Stimulated activated CD4-positive, alpha-beta T cell treated with anti-CD3 and anti-CD28 coated beads, Interleukin-4, amount 100 ng/mL, for 24 hours (primary cell): ENCODE measurements at places on chromosomes 11 and 22.

- no peak for DNase-seq
These were observed 10.1 kb downstream of the AIP start for GRCh38 chr11:67492801-67493547.

GRCh38 chr11:21710809-21711208 is 482.1 kb upstream of the ANO5 start:
- DNase-seq = no peak

- no peak for DNase-seq
These were observed 1077.9 kb downstream of the DLG2 start for GRCh38 chr11:84549217-84549616.

DNA sequence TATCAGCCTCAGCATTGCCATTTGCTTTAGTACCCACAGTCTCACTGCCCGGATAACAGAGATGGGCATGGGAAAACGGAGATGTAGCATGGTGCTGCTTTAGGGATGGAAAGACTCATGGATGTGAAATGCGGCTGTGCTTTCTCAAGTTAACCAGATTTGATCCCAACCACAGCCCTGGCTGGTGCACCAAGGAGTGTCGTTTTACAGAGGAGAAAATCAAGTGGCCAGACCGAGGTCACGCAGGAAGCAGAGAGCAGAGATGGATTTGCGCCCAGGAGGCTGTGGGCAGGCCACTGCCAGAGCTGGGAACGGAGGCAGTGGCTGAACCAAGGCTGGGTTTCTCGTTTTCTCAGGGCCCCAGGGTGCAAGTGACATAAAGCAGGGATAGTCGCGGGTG is 9.0 kb downstream of the MB start:
- no peak for DNase-seq

DNA sequence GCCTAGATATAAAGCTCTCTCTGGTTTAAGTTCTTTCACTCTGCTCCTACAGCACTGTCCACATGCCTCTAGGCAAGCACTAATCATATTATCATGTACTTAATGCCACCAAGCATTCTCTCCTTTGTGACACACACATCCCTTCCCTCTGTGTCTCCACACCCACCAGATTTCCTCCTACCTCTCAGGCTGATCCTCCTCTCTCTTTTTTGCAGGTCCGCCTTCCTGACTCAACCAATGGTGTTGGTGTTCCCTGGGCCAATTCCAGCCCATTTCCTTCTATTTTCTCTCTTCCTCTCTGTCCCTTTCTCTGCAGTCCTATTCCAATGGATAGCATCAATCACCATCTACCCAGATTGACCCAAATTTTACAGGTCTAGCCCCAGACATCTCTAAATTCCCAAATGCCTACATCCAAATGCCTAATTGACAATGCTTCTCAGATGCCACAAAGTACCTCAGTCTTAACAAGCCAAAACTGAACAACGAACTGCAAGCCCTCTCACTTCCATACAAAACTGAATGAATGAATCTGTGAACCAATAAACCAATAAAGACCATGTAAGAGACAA is 504 bp upstream of the ZNF215 start:
- DNase-seq = no peak

DNA sequence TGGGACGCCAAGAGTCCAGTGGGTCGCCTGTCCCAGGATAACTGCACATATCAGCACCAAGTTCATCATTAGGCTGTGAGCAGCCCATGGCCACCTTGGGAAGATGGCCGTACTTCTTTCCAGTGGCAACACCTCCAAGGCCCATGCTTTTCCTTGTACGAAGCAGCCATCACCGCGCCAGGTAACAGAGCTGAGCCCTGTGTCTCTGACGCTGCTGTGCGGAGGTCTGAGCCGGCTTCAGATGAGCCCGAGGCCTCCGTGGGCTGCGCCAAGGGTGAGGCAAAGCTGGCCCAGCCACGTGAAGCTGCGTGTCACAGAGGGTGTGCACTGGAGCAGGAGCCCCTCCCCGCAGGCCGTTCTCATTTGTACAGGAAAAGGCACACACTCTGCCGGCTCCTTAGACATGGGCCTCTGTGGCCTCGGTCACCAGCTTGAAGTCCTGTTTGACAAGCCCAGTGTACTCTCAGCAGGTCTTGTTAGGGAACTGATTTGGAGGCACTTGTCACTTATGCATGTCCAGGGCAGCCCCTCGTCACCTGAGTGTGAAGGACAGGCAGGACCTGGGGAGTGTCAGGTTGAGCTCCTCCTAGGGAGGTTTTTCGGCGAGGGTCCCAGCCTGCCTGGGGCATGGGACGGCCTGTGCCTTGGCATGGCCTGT is 401.5 kb downstream of the TBC1D22A start:
- no peak for DNase-seq

- no peak for DNase-seq
These were observed 18.2 kb downstream of the P2RY2 start for GRCh38 chr11:73236205-73236765.

DNA sequence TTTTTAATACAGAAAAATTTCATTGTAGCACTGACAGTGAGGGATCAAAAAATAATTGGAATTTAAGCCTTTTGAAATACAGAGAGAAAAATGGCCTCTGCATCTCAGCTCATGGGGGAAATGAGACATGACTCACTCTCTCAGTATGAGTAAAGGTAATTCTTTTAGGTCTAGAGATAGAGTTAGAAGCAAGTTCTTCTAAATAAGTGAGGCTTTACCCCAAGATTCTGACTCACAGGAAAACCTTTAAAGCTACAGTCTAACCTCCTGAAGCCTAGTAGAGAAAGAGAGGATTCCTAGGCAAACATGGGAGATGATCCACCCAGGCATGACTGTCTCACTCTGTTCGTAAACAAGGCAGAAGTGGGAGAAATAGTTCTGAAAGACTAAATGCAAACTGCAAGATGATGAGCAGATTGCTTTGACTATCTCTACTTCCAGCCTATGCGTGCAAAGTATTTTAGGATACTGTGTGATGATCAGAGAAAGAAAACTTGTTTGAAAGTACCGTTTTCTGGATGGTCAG is 1003.3 kb upstream of the CCDC90B start:
- no peak for DNase-seq

- peak; percentile 12 for DNase-seq
These were observed 1.3 kb downstream of the PACS1 start for GRCh38 chr11:66071381-66071801.

GRCh38 chr22:44217346-44217745 is 36.6 kb downstream of the PARVG start:
- DNase-seq = no peak

DNA sequence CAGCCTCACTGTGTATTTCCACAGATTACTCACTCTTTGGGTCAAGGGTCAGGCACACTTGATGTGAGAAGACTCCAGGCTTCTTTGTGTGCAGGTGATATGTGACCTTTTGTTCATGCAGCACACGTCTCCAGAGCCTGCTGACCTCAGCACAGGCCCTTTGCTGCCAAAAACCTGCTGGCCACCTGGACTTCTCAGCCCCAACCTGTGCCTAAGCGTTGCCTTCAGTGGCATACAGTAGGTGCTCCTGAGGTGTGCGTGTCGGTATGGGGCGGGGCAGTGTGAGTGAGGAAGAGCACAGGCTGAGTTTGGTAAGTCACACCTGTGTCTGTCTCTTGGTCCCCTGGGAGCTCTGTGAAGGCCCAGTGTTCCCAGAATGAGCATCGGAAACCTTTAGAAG is 58.1 kb downstream of the WNT11 start:
- no peak for DNase-seq

- DNase-seq = no peak
These were observed 78.3 kb downstream of the LARGE1 start for GRCh38 chr22:33842006-33842354.
